Activated naive CD8-positive, alpha-beta T cell treated with anti-CD3 and anti-CD28 coated beads for 36 hours (primary cell): ENCODE measurements at places on chromosomes 4 and X.

DNA sequence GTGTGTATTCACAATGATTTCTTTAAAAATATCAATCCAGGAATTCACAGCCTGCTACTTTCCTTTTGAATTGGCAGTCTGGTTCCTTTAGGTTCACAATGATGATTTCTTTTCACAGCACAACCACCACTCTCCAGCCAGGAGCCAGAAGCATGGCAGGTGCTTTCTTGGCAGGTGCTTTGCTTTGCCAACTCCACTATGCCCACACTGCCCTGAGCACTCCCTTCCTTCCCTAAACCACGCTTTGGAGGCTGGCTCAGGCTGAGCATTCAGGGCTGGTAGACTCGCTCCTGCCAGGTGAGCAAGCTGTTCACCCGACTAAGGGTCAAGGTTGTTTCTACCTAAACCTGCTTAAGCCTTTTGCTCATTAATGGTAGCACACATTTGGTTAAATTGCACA is 184.5 kb downstream of the SH3KBP1 start:
- DNase-seq: no peak

- DNase-seq: no peak
Observed at GRCh38 chr4:22474636-22475310, 41.1 kb downstream of the ADGRA3 start.

GRCh38 chrX:48695534-48695896 is 1.0 kb upstream of the SUV39H1 start:
- DNase-seq: no peak

DNA sequence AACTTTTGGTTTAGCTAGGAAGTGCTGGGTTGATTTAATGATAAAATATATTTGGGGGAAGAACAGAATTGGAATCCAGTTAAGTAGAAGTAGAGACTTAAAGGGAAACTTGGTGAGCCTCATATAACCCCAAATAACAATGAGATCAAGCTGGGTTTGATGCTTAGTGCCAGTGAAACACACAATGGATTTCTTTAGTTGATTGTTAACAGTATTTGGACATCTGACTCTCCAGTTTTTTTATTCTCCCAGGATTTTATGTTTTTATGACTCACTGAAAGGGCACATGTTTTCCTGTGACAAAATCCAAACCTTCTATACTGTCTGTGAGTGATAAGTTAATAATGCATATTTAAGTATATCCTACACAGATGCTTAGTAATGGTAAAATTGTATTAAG is 2.7 kb upstream of the NEUROG2 start:
- no peak for DNase-seq

- no peak for DNase-seq
Observed at GRCh38 chr4:70915874-70916559, 13.8 kb downstream of the MOB1B start.

DNA sequence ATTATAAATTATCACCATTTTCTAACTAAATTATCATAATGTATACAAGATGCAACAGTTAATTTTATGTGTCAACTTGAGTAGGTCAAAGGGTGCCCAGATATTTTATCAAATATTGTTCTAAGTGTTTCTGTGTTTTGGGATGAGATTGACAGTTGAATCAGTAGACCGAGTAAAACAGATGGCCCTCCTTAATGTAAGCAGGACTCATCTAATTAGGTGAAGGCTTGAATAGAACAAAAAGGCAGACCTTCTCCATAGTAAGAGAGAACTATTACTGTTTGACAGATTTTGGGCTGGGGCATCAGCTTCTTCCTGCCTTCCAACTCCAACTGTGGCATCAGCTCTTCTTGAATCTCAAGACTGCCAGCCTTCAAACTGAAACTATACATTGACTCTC is 185.8 kb downstream of the TRAM1L1 start:
- DNase-seq: no peak
